Stimulated activated CD4-positive, alpha-beta T cell treated with anti-CD3 and anti-CD28 coated beads, Interleukin-1b, Interleukin-23, amount 100 ng/mL, for 48 hours (primary cell): ENCODE measurements at places on chromosomes 7 and 10.
A peak's percentile ranks its signal among the peaks of the same experiment; 100 is the strongest.

DNA sequence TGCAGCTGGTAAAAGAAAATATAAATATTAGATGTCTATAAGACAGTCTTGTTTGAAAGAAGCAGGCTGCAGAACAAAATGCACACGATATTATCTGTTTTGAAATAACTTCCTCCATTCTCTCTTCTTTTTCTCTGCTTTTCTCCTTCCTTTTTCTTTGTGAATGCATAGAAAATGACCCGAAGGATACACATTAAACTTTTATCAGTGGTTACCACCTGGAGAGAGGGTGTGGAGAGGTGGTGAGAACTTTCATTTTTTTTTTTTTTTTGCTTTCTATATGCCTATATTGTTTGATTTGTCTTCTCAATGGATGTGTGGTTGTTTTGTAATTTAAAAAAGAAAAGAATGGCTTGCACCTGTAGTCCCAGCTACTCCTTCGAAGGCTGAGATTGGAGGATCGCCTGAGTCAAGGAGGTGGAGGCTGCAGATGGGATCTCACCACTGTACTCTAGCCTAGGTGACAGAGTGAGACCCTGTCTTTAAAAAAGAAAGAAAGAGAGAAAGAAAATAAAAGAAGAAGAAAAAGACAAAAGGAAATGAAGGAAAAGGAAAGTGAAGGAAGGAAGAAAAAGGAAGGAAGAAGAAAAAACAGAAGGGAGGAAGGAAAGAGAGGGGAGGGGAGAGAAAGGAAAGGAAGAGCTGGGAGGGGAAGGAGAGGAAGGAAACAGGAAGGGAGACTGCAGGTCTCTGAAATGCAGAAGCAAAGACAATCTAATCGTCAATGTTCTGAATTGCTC is 64.4 kb downstream of the SAMD9 start:
- no peak for DNase-seq

GRCh38 chr7:55887821-55888247 is 578 bp downstream of the ZNF713 start:
- DNase-seq, result no peak

DNA sequence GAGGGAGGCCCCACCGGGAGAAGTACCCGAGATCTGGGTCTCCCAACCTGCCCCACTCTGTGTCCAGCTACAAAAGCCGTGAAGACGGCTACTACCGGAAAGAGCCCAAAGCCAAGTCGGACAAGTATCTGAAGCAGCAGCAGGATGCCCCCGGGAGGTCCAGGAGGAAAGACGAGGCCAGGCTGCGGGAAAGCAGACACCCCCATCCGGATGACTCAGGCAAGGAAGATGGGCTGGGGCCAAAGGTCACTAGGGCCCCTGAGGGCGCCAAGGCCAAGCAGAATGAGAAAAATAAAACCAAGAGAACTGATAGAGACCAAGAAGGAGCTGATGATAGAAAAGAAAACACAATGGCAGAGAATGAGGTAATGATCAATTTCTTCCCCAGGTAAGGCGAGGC is 59.1 kb upstream of the PDCD4 start:
- DNase-seq, result no peak

DNA sequence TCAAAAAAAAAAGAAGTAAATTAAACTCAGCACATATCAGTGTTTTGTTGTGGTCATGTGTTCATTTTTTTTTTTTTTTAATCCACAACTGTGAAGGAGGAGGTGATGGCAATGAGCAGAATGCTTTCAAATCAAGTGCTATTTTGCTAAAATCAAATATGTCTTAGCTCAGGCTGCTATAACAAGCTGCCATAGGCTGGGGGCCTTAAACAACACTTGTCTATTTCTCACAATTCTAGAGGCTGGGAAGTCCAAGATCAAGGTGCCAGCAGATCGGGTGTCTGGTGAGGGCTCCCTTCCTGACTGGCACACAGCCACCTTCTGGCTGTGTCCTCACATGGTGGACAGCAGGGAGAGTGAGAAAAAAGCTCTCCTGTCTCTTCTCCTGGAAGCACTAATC is 203.9 kb downstream of the FAM107B start:
- no peak for DNase-seq

- no peak for DNase-seq
These were observed 2.0 kb upstream of the AKR1B15 start for GRCh38 chr7:134546955-134547354.

- DNase-seq, result no peak
These were observed 150.7 kb downstream of the BTAF1 start for GRCh38 chr10:92074126-92074887.

DNA sequence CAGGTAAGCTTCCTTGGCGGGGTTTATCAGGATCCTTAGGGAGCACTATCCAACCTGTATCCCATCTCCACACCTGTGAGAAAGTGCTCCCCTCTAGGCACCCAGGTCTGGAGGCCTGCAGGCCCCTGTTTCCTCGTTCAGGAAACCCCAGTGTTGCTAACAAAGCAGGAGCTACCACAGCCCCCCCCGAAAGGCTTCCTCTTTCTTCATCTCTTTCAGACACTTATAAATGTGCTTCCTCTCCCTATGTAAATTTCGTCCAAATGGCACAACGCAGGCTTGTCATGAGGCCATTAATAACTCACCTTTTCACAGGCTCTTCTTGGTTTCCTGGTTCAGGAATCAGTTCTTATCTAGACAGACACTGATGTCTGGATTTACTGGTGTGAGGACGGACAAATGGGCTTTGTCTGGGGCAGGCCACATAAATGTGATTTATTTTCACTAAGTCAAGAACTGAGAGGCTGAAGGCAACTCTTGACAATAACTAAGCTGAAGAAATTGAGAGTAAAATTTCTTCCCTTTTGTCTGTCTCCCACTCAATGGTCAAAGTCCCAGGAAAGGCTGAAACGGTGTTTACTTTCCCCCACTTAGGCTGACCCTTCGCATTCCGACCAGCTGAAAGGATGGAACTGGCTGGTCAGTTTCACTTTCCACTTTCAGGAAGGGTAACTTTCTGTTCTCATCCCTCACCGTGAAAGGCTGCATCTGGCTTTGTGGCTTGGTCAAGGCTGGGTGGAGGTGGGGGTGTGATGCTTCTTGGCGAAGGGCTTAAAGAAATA is 46.8 kb downstream of the PIK3AP1 start:
- DNase-seq, result no peak

- DNase-seq, result no peak
These were observed 10.3 kb upstream of the LRRC27 start for GRCh38 chr10:132321726-132322125.

DNA sequence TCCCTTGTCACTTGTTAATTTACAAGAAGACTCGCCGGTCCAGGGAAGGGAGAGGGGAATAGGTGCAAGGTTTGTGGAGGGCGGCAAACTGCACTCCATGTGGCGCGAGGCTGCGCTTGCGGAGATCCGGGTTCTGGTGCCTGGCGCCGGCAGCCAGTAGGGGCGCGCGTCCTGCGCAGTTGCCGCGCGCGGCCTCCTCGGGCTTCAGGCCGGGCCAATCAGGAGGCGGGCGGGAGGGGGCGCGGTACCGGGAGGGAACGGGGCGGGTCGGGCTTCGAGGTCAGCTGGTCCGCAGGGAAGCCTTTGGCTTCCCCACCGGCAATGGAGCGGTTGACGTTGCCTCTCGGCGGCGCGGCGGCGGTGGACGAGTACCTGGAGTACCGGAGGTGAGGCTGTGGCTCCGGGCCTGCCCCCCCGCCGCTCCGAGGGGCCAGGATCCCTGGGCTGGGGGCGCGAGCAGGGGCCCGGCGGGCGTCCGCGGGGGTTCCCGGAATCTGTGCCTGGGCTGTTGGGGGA is at the start of gene FAM221A:
Gene FAM221A, plus strand, starts transcription at position 302 of the 516 bp plus-strand sequence. Its CDS starts 20 bp downstream, at position 322.
- DNase-seq, result peak; percentile 81
